ENCODE measurements at places on chromosomes 4 and X. TPM values are rescaled to one million over a fixed set of nuclear protein-coding genes. Genes with fewer than 3 reads are reported as not detected.

The IL13RA1 gene
- 34.0 TPM for total RNA-seq

The TTC29 gene
- not detected for total RNA-seq

The AWAT2 gene
- total RNA-seq, result not detected

The ASB12 gene
- not detected for total RNA-seq

The CYBB gene
- not detected for total RNA-seq

The ZXDB gene
- total RNA-seq, result 5.2 TPM

The BMX gene
- not detected for total RNA-seq

The MAGEA12 gene
- not detected for total RNA-seq

The RRH gene
- not detected for total RNA-seq

The SPIN4 gene
- 5.8 TPM for total RNA-seq

The PRAF2 gene
- total RNA-seq, result 16.7 TPM

The USP17L28 gene
- total RNA-seq, result not detected

The MAPK10 gene
- total RNA-seq, result 1.3 TPM

The MAGEC3 gene
- total RNA-seq, result not detected

The NPY1R gene
- total RNA-seq, result 0.40 TPM

The IGBP1 gene
- 43.0 TPM for total RNA-seq

The SYTL5 gene
- total RNA-seq, result 0.17 TPM

The NONO gene
- total RNA-seq, result 435 TPM

The CSAG1 gene
- not detected for total RNA-seq

The PNMA6F gene
- total RNA-seq, result not detected

The HELT gene
- total RNA-seq, result not detected

The COL4A6 gene
- 2.0 TPM for total RNA-seq

The SLC2A9 gene
- total RNA-seq, result 0.80 TPM

The CSAG2 gene
- total RNA-seq, result not detected

The BEX3 gene
- total RNA-seq, result 168 TPM

The PLAC1 gene
- total RNA-seq, result not detected

The PAGE3 gene
- total RNA-seq, result not detected

The SATL1 gene
- total RNA-seq, result not detected

The PABPC1L2A gene
- total RNA-seq, result not detected

The PFKFB1 gene
- not detected for total RNA-seq

The RHOH gene
- not detected for total RNA-seq

The PCSK1N gene
- total RNA-seq, result 12.4 TPM

The ZNF275 gene
- total RNA-seq, result 5.3 TPM

The MAGEA2B gene
- total RNA-seq, result not detected

The MSX1 gene
- 1.6 TPM for total RNA-seq

The ZNF157 gene
- total RNA-seq, result 0.07 TPM

The NHSL2 gene
- 1.0 TPM for total RNA-seq

The MAOB gene
- 0.14 TPM for total RNA-seq

The CT45A5 gene
- not detected for total RNA-seq

The DIPK2B gene
- total RNA-seq, result not detected

The SPANXA2 gene
- total RNA-seq, result not detected

The SPANXA1 gene
- total RNA-seq, result not detected

The PHKA1 gene
- 8.6 TPM for total RNA-seq

The FRG2 gene
- not detected for total RNA-seq

The PHEX gene
- 0.07 TPM for total RNA-seq

Data from epithelial cell of proximal tubule (primary cell).